ENCODE measurements at places on chromosomes 12 and 14.

- no peak for DNase-seq
Observed at GRCh38 chr12:81546811-81547210, 212.3 kb downstream of the PPFIA2 start.

DNA sequence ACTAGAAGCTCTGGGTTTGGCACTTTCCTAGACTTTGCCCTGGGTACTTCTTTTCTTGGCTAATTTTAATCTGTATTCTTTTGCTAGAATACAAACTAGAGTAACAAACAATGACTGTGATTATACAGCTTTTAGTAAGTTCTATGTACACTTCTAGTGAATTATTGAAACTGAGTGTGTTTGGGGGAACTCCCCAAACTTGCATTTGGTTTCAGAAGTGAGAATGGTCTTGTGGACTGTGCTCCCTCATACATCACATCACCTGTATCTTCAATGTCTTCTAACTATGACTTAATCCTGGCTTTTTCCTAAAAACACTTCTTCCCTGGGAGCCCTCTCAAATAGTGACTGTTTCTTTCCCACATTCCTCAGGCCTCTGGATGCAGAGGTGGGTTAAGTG is 23.6 kb upstream of the SSTR1 start:
- no peak for DNase-seq

- no peak for DNase-seq
Observed at GRCh38 chr12:12676605-12677004, 19.4 kb downstream of the GPR19 start.

DNA sequence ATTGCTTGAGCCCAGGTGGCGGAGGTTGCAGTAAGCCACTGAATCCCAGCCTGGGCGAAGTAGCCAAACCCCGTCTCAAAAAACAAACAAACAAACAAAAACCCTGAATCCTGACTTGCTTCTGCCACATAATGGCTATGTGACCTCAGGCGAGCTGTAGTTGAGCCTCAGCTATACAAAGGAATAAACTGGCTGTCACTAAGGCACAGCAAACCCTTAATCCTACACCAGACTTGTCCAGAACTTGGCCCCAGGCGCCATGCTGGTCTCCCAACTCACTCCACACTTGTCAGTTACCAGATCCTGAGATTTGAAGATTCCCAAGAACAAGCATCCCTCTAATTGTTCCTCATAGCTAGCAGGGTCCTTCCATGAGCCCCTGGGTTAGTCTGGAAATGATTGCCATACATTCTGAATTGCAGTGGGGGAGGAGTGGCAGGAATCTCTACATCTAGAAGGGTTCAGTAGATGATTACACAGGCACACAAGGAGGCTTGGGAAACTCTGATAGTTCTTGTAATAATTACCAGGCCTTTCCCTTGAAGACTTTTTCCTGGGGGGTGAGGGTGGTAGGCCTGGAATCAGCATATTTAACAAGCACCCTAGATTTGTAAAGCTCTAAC is 9.9 kb downstream of the MAP3K12 start:
- DNase-seq, result no peak

GRCh38 chr12:52260361-52261207 is 13.9 kb upstream of the KRT86 start:
- DNase-seq, result no peak

GRCh38 chr12:129520739-129521138 is 383.1 kb downstream of the TMEM132D start:
- no peak for DNase-seq

DNA sequence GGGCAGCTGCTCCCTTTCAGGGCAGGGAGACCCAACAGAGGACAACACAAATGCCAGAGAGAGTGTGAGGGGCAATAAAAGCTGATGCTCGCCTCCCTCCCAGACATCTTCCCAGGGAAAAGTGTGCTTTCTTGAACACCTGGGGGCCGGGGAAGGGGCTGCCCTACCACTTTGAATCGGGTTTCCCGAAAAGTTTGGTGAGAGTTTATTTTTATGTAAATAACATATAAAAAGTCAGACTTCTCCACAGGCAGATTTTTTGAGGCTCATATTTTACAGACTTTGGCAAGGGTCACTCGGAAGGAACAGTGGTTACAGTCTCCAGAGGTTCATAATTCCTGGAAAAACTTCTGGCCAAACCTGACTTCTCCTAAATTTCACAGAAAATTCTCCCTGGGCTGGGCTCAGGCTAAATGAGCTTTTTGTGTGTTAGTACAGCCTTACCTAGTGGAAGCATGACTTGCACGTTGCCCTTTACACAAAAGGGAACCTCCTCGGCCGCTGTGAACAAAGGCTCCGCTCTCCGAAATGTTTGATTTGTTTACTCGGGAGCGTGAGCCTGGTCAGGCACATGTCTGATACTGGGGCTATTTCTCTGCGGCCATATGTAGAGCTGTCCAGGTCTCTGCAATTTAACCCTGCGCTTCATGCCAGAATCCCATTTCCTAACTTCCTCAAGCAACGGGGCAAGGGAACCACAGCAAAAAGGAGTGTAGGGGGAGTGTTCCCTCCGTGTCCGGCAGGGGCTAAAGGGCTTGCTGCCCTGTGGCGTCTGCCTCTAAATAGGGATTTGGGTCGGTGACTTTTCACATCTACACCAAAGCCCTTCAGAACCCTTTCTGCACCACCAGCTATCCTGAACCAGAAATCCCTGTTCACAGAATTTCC is 3.4 kb downstream of the RTL1 start:
- DNase-seq, result peak; percentile 42

- no peak for DNase-seq
Observed at GRCh38 chr12:459050-459429, 699 bp upstream of the B4GALNT3 start.

GRCh38 chr12:7058163-7058845 is 2.2 kb upstream of the C1S start:
- DNase-seq, result no peak

GRCh38 chr12:6548556-6548955 is 7.3 kb downstream of the IFFO1 start:
- no peak for DNase-seq

DNA sequence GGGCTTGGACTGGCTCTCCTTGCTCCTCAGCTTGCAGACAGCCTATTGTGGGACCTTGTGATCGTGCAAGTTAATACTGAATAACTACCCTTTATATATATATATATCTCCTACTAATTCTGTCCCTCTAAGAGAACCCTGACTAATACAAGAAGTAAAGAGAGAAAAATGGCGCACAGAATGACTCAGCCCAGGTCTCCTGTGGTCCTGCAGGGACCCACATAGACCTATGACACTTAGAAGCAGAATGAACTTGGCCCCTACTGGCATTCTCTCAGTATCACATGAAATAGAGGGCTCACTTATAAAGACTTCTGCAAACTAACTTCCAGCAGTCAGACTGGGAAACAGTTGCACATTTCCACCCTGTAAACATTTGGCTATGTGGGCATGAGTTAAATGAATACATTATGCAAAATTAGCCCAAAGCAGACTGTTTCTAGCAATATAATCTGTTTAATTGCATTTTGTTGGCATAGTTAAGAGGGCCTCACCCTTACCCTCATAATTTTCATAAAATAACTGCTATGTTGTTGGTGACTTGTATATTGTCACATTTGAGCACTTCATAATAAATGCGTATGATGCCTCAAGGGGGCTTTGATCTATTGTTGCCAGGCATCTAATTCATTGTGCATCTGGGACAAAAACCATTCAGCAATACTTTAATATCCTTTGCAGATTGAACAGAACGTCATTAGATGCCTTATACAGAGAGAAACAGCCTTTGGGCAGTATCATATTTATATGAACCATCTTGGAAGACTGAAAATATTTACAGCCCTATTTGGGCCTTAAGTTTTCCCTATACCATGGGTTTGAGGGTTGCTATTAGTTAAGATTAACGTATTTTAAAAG is 349.7 kb upstream of the DIO2 start:
- DNase-seq, result no peak

- DNase-seq, result no peak
Observed at GRCh38 chr12:64731683-64732082, 27.5 kb downstream of the GNS start.

- no peak for DNase-seq
Observed at GRCh38 chr12:11171969-11172675, 1.1 kb downstream of the SMIM10L1 start.

GRCh38 chr12:27711317-27711682 is 668 bp downstream of the MRPS35 start:
- DNase-seq, result no peak

GRCh38 chr14:31487886-31488285 is at the start of gene GPR33:
TSS of gene GPR33 (minus strand) at chr14:31488039. CDS start at chr14:31483965, 4,074 bp downstream.
- DNase-seq, result no peak

DNA sequence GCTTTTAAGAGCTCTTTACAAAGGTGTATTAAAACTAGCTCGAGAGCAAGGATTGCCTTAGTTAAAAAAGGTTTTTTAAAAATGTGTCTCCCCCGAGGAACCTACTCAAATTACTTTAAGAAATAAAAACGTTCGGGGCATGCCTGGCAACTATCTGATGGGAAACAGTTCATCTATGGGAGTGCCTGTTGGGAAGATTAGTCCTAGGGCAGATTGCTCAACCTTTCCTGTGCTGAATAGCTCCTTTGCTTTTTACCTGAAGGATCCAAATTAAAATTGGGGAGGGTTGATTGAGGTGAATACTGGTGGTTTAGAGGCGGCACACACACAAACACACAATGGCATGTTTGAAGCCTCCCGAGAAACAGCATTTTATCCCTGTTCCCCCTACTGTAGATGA is 541.4 kb upstream of the ATP2B1 start:
- no peak for DNase-seq

- DNase-seq, result no peak
Observed at GRCh38 chr14:96978525-96979272, 181.5 kb downstream of the VRK1 start.

DNA sequence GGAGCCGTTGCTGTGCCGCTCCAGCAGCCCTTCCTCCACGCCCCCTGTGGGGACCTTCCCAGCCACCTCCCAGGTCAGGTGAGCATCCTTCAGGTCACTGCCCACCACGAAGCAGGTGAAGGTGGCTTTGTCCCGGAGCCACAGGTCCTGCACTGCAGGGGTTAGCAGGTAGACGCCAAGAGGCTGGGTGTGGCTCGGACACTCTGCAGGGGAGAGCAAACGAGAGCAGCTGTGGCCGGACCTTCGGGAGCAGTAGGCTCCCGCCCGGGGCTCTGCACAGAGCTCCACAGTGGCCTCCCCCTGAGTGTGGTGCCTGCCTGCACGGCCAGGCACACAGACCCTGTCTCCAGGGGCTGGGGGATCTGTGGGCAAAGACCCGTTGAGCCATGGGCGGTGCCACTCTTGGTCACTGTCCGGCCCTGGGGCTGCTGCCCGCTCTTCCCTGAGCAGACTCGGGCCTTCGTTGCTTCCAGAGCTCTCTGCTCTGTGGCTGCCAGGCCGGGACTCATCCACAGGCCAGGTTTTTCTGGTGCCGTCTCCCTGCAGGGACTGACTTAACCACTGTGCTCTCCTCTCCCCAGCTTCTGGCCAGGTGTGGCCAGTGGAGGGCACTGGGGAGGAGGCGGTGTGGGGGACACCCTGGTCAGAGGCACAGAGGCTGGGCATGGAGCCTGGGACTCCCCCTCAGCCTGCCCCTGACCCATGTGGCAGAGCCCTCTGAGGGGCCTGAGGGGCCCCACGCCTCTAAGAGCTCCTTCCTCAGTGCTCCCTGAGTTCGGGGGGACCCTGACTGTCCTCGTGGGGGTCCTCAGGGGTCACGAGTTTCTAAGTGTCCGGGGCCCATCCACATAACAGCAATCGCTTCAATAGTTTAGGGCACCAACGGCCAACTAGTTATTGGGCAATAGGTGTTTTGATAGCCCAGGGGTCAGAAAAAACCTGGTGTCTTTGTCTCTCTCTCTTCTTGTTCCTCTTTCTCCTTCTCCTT is 314.9 kb downstream of the TMEM121 start:
- peak; percentile 15 for DNase-seq

DNA sequence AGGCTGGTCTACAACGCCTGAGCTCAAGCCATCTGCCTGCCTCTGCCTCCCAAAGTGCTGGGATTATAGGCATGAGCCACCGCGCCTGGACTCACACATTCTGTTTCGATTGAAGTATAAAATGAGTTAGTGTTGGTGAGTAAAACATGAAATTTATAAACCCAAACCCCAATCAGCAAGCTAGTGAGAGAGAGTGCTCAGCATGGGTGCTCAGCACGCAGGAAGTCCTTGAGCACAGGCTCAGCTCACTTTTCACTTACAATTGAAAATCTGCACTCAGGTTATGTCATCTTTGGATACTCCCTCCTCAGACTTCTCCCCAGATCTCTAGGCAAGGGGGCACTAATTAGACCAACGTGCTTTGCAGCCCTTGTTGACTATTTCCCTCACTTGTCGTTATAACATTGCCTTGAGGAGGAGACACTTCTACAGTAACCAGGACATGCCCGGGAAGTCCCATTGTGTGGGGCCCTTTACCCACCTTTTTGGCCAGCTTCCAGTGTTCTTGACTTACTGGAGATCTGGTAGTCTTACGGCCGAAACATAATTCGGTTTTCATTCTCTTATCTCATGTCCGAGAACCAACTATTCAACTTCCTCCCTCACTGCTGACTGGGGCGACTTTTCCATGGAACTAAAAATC is 68.5 kb upstream of the AMN1 start:
- no peak for DNase-seq

- no peak for DNase-seq
Observed at GRCh38 chr12:21665816-21666215, 8.2 kb upstream of the LDHB start.

- no peak for DNase-seq
Observed at GRCh38 chr14:23697680-23698079, 61.5 kb downstream of the DHRS2 start.

GRCh38 chr12:102593134-102593533 is 112.8 kb upstream of the IGF1 start:
- no peak for DNase-seq

DNA sequence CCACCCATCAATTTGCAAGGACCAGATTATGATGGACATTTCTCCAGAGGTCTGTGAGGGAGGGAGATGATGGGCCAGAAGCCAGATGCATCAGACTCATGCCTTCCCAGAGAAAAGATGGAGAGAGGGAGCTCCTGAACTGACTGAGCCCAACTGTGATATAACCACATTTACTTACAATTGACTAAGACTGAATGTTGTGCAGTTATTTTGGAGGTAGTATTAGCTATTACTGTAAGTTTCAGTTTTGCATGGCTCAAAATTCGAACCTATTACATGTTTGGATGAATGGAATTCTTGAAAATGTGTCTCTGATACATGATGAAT is 211.1 kb upstream of the SFSWAP start:
- no peak for DNase-seq

GRCh38 chr14:103330536-103330935 is 3.5 kb upstream of the EIF5 start:
- DNase-seq, result no peak

DNA sequence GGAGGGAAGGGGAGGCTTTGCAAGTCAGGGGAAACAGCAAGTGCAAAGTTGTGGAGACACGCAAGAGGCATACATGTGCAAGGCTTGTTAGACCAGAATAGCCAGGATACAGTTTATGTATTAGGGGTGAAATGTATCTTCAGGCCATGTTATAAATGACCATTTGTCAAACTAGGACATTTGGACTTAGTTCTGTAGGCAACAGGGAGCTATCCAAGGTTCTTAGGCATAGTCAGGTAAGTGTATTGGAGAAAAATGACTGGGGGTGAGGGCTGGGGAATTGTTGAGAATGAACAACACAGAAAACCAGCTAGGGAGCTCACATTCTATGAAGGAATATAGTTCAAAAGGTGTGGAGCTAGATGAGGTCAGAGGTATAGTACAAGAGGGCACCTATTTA is 42.5 kb downstream of the TPH2 start:
- DNase-seq, result no peak

Data from tibial artery (tissue), 4 donors.